Hepatocyte (in vitro differentiated cells): ENCODE measurements at places on chromosomes 2 and 18. TPM values are rescaled to one million over a fixed set of nuclear protein-coding genes. Genes with fewer than 3 reads are reported as not detected.

The GPR45 gene
- 0.23 TPM in 1 of 2 replicates, not detected in the other for polyA plus RNA-seq

The CNTNAP5 gene
- 0.28 and 0.41 TPM in 2 replicates for polyA plus RNA-seq

The ZNF396 gene
- 1.6 and 3.4 TPM in 2 replicates for polyA plus RNA-seq

The EML6 gene
- 1.9 and 6.1 TPM in 2 replicates for polyA plus RNA-seq

The UGT1A3 gene
- not detected in 2 replicates for polyA plus RNA-seq

The RASGRP3 gene
- 1.7 TPM in 2 replicates for polyA plus RNA-seq

The CCL20 gene
- 80.0 and 112 TPM in 2 replicates for polyA plus RNA-seq

The POU3F3 gene
- polyA plus RNA-seq = not detected in 2 replicates

The MERTK gene
- 15.0 and 16.4 TPM in 2 replicates for polyA plus RNA-seq

The ARHGAP28 gene
- 20.7 and 23.5 TPM in 2 replicates for polyA plus RNA-seq

The KCNK3 gene
- polyA plus RNA-seq = 8.2 and 9.0 TPM in 2 replicates

The MRPL30 gene
- 18.5 and 19.4 TPM in 2 replicates for polyA plus RNA-seq

The ALK gene
- polyA plus RNA-seq = 0.06 and 0.16 TPM in 2 replicates

The CCNYL1 gene
- polyA plus RNA-seq = 12.0 and 13.7 TPM in 2 replicates

The PLA2R1 gene
- polyA plus RNA-seq = 4.9 TPM in 2 replicates

The CFAP221 gene
- 3.3 and 3.5 TPM in 2 replicates for polyA plus RNA-seq

The ACTG2 gene
- 41.1 and 44.5 TPM in 2 replicates for polyA plus RNA-seq

The SLC14A1 gene
- 0.81 and 0.98 TPM in 2 replicates for polyA plus RNA-seq

The NPAS2 gene
- 14.7 and 16.8 TPM in 2 replicates for polyA plus RNA-seq

The AGXT gene
- polyA plus RNA-seq = 157 and 169 TPM in 2 replicates

The LYPD6B gene
- 26.0 and 26.4 TPM in 2 replicates for polyA plus RNA-seq

The ERCC3 gene
- 36.3 and 43.5 TPM in 2 replicates for polyA plus RNA-seq

The SPP2 gene
- polyA plus RNA-seq = 26.1 and 71.4 TPM in 2 replicates

The GDF7 gene
- 0.10 and 0.24 TPM in 2 replicates for polyA plus RNA-seq

The RBKS gene
- polyA plus RNA-seq = 6.0 and 7.2 TPM in 2 replicates

The ARHGAP25 gene
- 0.12 and 0.21 TPM in 2 replicates for polyA plus RNA-seq

The SLC35F6 gene
- polyA plus RNA-seq = 16.6 and 18.3 TPM in 2 replicates

The SERPINB11 gene
- polyA plus RNA-seq = not detected in 2 replicates

The IFIH1 gene
- polyA plus RNA-seq = 1.7 and 7.1 TPM in 2 replicates

The CCDC138 gene
- 2.3 and 2.7 TPM in 2 replicates for polyA plus RNA-seq

The MYL1 gene
- polyA plus RNA-seq = not detected in 2 replicates
